ENCODE measurements at places on chromosomes 1 and 21.

DNA sequence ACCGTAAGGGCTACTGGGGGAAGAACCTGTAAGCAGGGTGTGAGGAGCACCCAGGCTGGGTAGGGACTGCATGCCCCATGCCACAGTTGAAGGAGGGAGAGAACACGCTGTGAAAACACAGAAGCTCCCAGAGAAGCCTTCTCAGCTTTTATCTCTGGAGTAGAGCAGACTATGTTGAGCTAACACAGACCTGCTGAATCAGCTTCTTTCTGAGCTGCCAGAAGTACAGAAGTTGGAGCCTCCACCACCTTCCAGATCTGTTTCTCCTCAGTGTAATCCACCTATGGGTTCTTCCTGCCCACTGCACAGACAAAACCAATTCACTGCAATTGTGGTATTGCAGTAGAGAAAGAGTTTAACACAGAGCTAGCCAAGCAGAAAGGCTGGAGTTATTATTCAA is 5.4 kb downstream of the YBEY start:
- no peak for DNase-seq

- DNase-seq = no peak
Observed at GRCh38 chr1:164137273-164137925, 421.6 kb upstream of the PBX1 start.

GRCh38 chr1:59552007-59552406 is 255.1 kb downstream of the FGGY start:
- DNase-seq = no peak

DNA sequence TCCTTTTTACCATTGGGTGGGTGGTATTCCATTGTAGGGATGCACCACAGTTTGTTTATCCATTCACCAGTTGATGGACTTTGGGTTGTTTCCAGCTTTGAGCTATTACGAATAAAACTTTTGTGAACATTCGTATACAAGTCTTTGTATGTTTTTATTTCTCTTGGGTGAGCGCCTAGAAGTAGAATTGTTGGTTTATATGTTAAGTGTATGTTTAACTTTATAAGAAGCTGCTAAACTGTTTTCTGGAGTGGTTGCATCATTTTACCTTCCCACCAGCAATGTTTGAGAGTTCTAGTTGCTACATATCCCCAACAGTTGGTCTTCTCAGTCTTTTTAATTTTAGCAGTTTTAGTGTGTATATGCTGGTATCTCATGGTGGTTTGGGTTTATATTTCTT is 132.5 kb downstream of the PEX14 start:
- no peak for DNase-seq

DNA sequence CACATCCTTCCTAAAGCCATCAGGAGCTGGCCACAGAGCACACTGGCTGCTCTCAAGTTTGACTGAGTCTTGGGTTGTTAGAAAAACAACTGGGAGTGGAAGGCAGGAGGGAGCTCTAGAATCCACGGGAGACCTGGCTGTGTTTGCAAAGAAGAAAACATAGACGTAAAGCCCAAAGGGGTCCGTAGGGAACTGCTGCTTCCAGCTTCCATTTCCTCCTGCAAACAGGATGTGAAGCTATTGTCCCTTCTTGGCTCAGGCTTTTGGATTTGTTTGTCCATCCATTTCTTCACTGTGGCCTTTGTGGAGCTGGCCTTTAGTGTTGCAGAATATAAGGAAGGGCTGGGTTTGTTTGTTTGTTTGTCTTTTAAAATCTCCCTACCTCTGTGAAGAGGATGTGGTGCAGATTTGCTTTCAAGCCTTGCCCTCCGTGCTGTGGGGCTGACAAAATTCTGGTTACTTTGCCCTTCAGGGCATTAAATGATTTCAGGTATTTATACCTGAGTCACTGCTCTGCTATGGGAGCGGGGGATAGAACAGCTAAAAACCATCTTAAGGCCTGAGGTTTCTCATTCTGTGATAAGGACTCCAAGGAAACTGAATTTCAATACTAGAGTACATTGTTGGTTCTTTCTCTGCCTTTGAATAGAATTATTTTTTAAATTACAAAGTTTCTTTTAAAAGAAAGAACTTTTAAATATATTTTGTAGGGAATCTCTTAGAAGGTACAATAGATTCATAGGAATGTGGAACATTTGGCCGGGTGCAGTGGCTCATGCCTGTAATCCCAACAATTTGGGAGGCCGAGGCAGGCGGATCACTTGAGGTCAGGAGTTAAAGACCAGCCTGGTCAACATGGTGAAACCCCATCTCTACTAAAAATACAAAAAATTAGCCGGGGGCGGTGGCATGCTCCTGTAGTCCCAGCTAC is 74.3 kb downstream of the MPZL1 start:
- DNase-seq = no peak

DNA sequence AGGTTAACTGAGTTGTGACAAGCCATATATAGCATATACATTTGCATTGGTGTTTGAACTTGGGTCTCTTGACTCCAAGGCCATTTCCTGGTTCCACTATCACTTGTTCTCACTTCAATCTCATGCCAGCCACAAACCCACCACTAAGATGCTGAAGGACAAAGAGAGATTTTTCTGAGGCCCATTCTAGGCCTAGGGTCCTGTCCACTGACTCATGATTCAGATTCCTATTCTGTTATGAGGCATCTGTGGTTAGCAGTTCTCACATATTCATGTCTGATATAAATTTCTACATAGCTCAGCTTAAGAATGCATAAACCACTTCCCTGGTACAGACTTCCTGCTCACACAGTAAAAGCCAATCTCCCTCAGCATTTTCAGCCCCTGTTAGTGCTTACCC is 326.1 kb upstream of the BEND5 start:
- DNase-seq = no peak

DNA sequence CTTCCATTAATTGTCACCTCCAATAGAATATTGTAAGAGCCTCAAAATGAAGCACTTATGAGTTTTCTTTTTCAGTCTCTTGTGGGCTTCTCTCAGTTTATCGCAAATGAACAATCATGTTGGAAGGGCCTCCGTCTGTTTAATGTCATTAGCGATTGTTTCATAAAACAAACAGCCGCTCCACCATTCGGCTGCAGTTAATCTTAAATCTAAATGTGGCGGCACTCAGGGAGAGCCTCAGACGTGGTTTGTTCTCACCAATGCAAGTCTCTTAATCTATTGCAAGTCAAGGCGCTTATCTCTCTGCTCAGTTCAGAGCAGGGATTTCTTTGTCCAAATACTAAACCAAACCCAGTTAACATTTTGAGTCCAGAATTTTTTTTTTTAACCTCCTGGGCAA is 34.9 kb upstream of the ESRRG start:
- DNase-seq = no peak

GRCh38 chr1:50929376-50929958 is 30.6 kb downstream of the FAF1 start:
- DNase-seq = no peak

GRCh38 chr21:44778499-44778911 is 23.1 kb downstream of the UBE2G2 start:
- no peak for DNase-seq

DNA sequence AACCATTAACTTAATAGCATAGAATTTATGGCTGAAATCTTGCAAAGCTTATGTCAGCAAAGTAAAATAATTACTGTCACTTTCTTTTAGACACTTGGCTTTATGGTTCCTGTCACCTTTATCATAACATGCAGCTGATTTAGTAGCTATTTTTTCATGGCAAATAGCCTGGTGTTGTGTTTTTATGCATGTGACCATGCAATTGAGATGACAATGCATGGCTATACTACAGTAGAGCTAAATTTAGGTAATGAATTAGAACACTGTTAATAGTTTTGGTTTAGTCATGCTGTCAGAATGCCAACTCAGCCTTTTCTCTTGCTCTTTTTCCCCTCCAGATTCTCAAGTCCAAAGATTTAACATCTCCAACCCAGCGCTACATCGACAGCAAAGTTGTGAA is 88.6 kb downstream of the TGFB2 start:
- DNase-seq = no peak

- DNase-seq = no peak
Observed at GRCh38 chr1:81540216-81540615, 260.5 kb upstream of the ADGRL2 start.

- DNase-seq = no peak
Observed at GRCh38 chr1:178367151-178367550, 129.6 kb downstream of the CLEC20A start.

- DNase-seq = no peak
Observed at GRCh38 chr1:185480545-185480944, 163.5 kb upstream of the IVNS1ABP start.

DNA sequence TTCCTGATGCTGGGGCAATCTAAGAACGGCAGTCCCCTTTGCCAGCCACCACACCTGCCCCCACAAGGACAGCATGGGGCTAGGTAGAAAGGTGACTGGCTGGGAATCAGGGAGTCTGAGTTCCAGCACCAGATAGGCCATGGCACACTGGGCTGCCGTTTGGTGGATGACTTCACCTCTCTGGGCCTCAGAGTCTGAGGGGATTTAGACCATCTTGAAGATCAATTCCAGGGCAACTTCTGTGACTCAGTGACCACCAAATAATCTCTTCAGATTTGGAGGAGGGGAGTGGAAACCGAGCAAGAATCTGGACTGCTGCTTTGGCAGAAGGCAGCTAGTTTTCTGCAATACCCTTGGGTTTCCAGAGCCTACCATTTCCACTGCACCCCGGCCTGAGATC is 92.1 kb upstream of the EDN2 start:
- no peak for DNase-seq

- DNase-seq = no peak
Observed at GRCh38 chr1:75129983-75130789, 4.0 kb upstream of the LHX8 start.

DNA sequence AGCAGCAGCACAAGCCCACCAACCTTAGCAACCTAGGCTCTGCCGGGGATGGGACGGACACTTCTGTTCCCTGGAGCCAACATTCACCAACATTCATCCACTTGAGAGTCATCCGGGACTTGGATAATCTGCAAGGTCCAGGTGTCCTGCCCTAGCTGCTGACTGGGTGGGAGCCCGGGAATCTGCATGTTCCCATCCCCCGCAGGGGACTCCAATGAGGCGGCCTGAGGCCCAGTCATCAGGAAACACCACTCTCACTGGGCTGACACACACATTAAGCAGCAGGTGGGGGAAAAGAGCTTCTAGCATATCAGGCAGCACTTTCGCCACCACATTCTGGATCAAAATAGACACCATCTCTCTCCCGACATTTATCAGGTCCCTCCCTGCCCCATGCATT is 38.4 kb upstream of the CCSAP start:
- DNase-seq = no peak

DNA sequence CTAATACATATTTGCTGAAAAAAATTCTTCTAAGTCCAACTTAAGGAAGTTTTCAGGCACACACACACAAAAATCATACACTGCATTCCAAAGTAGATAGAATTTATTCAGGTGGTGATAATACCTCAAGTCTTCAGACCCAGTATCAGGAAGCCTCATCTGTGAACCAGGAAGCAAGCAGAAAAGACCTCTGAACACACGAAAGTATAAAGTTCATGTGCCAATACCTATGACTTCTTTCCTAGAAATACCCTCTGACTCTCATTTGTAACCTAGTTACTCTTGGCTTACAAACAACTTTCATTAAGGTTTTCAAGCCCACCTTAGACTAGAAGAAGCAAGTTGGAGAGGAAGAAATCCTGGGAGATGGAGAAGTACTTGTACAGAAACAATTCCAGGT is 35.7 kb upstream of the IFNLR1 start:
- DNase-seq = no peak

GRCh38 chr1:175893192-175893591 is 149.8 kb upstream of the TNR start:
- DNase-seq = no peak

GRCh38 chr1:24424990-24425389 is 9.4 kb downstream of the NIPAL3 start:
- no peak for DNase-seq

DNA sequence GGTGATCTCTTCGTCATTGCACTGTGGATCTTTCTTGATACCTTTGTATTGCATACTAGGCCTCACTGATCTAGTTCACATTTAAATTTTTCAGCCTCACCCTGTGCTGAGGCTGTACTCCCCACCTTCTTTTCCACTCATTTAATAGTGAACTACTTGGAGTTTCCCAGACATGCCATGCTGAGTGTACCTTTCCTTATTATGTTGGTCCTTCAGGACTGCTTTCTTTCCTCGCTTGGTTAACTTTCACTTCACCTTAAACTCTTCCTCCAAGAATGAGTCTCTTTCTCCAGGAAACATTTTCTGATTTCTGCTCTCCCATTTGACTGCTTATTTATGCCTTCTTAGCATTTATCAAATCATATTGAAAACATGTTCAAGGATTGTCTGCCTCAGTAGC is 20.8 kb downstream of the RNF2 start:
- DNase-seq = no peak

GRCh38 chr1:206839006-206839560 is 26.3 kb upstream of the IL20 start:
- DNase-seq = no peak

GRCh38 chr1:151705146-151705545 is 11.5 kb downstream of the CELF3 start:
- DNase-seq = no peak

DNA sequence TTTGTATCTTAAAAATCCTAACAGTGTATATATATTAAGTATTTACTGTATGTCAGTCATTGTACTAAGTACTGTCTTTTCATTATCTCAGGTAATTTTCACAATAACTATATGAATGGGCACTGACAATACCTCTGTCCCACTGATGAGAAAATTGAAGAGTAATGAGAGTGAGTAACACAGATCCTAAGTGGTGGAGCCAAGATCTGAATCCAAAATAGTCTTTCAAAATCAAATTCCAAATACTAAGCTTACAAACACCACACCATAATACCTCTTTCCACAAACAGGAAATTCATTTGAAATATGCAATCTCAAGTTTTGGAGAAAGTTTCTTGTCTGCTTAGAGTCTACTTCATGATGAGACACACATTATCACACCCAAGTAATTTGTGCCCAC is 105.9 kb upstream of the EDEM3 start:
- no peak for DNase-seq

DNA sequence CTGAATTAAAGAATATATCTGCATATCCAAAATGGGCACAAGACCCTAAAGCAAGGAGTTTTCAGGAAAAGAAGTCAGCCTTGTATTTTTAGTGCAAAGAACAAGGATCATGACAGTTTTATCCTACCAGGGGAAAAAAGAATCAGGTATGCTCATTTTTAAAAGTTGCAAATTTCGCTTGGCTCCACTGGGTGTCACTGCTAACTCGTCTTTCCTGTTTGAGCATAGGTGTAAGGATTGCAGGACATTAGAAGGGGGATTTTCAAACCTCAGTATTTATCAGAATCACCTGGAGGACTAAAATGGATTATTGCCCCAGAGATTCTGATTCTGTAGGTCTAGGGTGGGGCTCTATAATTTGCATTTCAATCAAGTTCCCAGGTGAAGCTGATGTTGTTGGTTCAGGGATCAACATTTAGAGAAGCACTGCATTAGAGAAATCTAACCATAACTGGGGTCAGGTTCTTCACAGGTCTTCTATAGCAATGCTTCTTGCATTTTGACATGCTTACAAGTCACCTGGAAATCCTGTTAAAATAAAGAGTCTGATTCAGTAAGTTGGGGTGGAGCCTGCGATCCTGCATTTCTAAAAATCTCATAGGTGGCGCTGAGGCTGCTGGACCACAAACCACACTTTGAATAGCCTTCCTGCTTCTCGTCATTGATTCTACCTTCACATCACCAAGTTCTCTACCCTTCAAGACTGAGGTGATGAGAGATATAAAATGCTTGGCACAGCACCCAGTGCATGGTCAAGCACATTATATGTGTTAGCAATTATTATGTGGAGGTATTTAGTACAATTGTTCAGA is 39.6 kb downstream of the NUF2 start:
- DNase-seq = no peak
